ENCODE measurements at places on chromosomes 16 and 17. TPM values are rescaled to one million over a fixed set of nuclear protein-coding genes. Genes with fewer than 3 reads are reported as not detected.

Gene CACNG3
- not detected for polyA plus RNA-seq

Gene GH2
- not detected for polyA plus RNA-seq

Gene BMERB1
- polyA plus RNA-seq, result 149 TPM

Gene CHST4
- not detected for polyA plus RNA-seq

Gene DHRS7C
- not detected for polyA plus RNA-seq

Gene SLX1A
- 43.4 TPM for polyA plus RNA-seq

Gene ATAD5
- 5.3 TPM for polyA plus RNA-seq

Gene MYL4
- polyA plus RNA-seq, result not detected

Gene KRT33A
- polyA plus RNA-seq, result not detected

Gene ZG16
- not detected for polyA plus RNA-seq

Gene ABAT
- 132 TPM for polyA plus RNA-seq

Gene STAT5B
- 47.4 TPM for polyA plus RNA-seq

Gene CX3CL1
- polyA plus RNA-seq, result 4.9 TPM

Gene SLC16A3
- polyA plus RNA-seq, result 0.98 TPM

Gene LDHD
- polyA plus RNA-seq, result not detected

Gene EVPLL
- not detected for polyA plus RNA-seq

Gene CBFB
- polyA plus RNA-seq, result 32.6 TPM

Gene CTDNEP1
- 39.4 TPM for polyA plus RNA-seq

Gene SULT1A3
- polyA plus RNA-seq, result 13.2 TPM

Gene KIF2B
- polyA plus RNA-seq, result not detected

Gene PRSS53
- 9.3 TPM for polyA plus RNA-seq

Gene CDH11
- 23.4 TPM for polyA plus RNA-seq

Gene FBXW10
- polyA plus RNA-seq, result 0.56 TPM

Gene CD300E
- not detected for polyA plus RNA-seq

Gene ITPRIPL2
- not detected for polyA plus RNA-seq

Gene SLC46A1
- 12.3 TPM for polyA plus RNA-seq

Gene TP53TG3D
- not detected for polyA plus RNA-seq

Gene SOST
- polyA plus RNA-seq, result not detected

Gene CDH16
- polyA plus RNA-seq, result not detected

Gene PRSS21
- polyA plus RNA-seq, result not detected

Gene DERL2
- polyA plus RNA-seq, result 64.4 TPM

Gene ZNF624
- 14.3 TPM for polyA plus RNA-seq

Gene CD7
- not detected for polyA plus RNA-seq

Gene CNTNAP1
- polyA plus RNA-seq, result 21.9 TPM

Gene MT3
- polyA plus RNA-seq, result 1.9 TPM

Gene MPO
- not detected for polyA plus RNA-seq

Gene TMIGD1
- not detected for polyA plus RNA-seq

Gene PKD1
- polyA plus RNA-seq, result 176 TPM

Gene NPIPB6
- 2.7 TPM for polyA plus RNA-seq

Gene KRT39
- polyA plus RNA-seq, result not detected

Gene ADAP2
- polyA plus RNA-seq, result 1.1 TPM

All from neural cell (in vitro differentiated cells).